ENCODE measurements at places on chromosomes 6 and 20. TPM values are rescaled to one million over a fixed set of nuclear protein-coding genes. Genes with fewer than 3 reads are reported as not detected.

DNA sequence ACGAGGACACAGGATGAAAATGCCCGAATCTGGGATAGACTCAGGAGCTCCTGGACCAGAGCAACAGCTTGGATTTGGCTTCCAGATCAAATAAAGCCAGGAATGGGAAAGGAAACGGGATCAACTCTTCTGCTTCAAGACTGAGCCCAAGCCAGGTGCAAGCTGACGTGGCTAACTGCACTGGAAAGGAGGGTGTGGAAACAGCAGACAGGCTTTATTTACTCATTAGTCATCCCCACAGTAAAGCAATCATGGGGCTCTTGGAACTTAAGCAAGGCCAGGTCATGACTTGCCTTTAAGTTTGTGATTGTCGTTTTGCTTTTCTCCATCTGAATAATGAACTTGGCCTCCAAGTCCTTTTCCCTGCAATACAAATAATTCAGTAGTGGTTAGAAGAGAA is 45.2 kb downstream of the KIF16B start:
- DNase-seq = peak; percentile 96

DNA sequence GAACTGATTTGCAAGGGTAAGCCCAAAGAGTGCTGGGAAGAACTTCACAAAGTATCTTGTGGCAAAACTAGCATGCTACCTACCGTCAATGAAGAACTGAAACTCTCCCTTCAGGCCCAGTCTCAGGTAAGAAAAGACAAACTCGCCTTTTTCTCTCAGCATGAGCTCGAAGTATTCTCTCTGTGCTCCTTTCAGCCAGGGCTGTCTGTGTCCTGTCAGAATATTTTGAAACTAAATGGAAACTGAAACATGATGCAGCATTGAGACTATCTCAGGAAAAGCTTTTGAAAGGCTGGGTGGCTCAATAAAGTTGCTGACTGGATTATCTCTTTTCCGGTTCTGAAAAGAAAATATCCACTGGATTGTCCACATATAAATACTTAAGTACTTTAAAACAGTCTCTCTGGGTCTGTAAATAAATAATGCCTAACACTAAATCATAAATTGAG is 696 bp downstream of the CALHM5 start:
- DNase-seq = no peak

GRCh38 chr20:41232973-41233926 is 84.3 kb downstream of the ZHX3 start:
- DNase-seq = peak; percentile 96

- DNase-seq = no peak
These were observed 567.7 kb downstream of the ADGRB3 start for GRCh38 chr6:69202768-69203167.

DNA sequence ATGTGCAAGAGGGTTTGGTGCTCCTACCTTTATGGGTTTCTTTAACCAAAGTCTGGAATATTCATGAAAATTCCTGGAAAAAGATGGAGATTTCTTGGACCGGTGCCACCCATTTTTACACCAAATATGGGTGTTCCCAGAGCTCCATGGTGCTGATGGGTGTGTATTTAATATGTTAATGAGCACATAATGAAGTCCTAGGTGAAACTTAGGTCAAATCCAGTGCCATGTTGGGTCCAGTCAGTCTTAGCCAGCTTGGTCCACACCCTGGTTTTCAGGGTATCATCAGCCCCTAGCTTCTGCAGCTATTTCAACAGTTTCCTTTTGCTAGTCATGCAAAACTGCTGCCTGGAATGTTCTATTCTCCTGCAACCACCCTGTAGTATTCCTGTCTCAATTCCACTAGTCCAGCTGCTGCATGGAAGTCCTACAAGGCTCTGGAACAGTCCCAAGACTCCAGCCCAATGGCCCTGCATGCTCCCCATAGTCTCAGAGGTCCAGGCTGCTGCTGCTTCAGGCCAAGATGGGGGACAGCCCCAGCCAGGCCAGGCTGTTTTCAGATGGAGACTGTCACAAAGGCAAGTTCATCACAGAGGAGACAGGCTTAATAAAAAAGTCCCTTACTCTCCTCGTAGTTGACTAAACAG is 31.8 kb downstream of the CST9L start:
- DNase-seq = no peak

The GRM1 gene
- total RNA-seq = not detected

The TBPL1 gene
- total RNA-seq = 38.3 TPM

Data from IMR-90 (cell line).